ENCODE measurements at places on chromosomes 1 and 21. TPM values are rescaled to one million over a fixed set of nuclear protein-coding genes. Genes with fewer than 3 reads are reported as not detected.

GRCh38 chr1:151051356-151052009, 3.9 kb downstream of the C1orf56 start:
- DNase-seq = no peak

DNA sequence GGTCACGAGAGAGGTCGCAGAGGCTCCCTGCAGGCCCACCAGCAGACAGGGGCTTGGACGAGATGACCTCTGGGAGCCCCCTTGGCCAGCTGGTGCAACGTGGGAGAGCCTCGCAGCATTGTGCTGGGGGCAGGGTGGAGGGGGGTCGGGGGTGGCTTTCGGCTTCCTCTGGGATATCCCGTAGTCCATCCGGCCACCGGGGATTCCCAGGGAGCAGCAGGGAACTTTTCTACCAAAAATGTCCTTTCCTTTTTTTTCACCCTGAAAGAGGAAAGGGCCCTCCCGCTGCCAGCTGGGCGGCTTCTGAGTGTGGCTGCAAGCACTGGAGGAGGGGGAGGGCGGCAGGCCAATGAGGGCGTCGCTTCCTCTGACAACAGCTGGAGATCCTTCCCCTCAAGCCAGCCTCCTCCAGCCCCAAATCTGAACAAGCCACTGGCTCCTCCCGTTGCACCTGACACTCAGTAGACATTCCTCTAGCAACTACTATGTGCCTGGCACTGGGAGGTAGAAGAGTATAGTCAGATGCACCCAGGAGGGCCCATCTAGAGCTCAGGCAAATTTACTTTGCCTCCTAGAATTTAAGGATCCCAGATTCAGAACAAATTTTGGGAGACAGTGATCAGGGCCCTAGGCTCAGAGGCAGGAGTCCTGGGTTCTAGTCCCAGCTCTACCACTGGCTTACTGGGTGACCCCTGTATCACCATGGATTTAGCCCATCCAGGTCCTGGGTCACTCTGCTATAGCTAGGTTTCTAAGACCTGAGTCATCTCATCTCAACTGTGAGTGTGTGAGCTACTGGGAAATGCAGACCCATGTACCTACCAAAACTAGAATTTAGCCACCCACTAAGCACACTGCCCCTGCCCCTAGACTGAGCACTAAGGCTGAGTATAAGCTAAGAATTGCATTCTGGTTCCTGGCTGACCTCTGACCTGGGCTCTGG, 2.7 kb downstream of the MOB3C start:
- DNase-seq = peak; percentile 60

The ADAMTS5 gene
- not detected for total RNA-seq

GRCh38 chr1:85420199-85420598, 44.8 kb downstream of the DDAH1 start:
- DNase-seq = no peak

GRCh38 chr21:34536820-34537219, 24.8 kb upstream of the KCNE1 start:
- DNase-seq = no peak

GRCh38 chr1:63802109-63802508, 28.3 kb downstream of the ROR1 start:
- no peak for DNase-seq

- DNase-seq = no peak
Measured at GRCh38 chr21:37970548-37970947, 54.3 kb upstream of the KCNJ6 start.

DNA sequence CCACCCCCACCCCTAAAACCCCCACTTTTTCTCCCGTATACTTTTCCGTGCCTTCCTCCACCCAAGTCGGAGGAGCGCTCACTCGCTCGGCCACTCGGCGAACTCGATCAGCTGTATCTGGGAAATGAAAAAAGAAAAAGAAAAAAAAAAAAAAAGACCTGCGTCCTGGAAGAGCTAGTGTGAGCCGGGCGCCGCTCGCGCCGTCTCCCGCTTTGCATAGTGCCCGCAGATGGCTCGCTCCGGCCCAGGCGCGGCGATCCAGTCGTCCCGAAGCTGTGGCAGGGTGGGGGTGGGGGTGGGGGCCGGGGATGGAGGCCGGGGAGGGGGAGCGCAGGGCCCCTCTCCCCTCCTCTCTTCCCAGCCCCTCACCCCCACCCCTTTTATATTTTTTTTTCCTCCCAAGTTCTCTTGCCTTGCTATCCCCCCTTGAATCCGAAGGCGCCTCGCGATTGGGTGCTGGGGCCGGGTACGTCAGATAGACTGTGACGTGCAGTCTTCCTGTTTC, 299 bp upstream of the PROX1 start:
- DNase-seq = no peak

DNA sequence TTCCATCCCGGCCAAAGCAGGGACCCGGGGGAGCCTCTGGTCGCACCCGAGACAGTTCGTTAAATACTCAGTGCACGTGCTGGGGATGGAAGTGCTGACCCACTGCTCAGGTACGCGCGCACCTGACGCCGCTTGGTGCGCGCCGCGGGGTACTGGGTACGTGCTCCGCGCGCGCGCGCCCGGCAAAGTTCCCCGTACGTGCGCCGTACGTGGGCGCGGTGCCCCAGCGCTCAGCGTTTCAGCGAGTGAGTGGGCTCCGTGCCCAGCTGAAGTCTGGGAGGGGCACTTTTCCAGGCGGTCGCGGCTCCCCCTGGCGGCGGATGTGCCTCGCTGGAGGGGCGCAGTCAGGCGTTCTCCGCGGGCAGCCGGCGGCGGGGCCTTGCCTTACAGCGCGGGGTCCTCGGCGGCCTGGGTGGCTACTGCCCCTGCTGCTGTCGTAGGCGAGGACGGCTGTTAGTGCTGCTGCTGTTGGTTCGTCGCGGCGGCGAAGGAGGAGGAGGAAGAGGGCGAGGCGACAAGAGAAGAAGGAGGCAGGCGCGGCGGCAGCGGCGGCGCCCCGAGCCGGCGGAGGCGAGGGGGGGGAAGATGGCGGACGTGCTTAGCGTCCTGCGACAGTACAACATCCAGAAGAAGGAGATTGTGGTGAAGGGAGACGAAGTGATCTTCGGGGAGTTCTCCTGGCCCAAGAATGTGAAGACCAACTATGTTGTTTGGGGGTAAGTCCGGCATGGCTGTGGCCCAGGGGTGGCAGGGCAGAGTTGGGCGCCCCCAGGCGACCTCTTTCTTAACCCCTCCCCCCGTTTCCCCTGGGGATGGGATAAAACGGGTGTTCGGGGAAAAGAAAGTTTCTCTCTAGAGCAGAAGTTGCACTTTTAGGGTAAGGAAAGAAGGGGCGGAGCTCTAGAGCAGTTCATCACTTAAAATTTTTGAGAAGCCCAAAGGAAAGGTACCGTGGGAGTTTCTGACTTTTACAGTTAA, at the start of gene CDC73:
Gene CDC73, plus strand, starts transcription at position 416 of the 978 bp plus-strand sequence. Its CDS starts 170 bp downstream, at position 586.
- DNase-seq = peak; percentile 99

GRCh38 chr1:87763483-87763882, 434.8 kb downstream of the LMO4 start:
- no peak for DNase-seq

- no peak for DNase-seq
Measured at GRCh38 chr1:7455796-7456721, 315.0 kb upstream of the VAMP3 start.

The RPTN gene
- total RNA-seq = not detected
